ENCODE measurements at places on chromosomes 1 and 21.

GRCh38 chr1:198906739-198907422, 268.0 kb downstream of the PTPRC start:
- DNase-seq, result no peak

GRCh38 chr1:17777818-17778217, 22.7 kb downstream of the ACTL8 start:
- DNase-seq, result no peak

DNA sequence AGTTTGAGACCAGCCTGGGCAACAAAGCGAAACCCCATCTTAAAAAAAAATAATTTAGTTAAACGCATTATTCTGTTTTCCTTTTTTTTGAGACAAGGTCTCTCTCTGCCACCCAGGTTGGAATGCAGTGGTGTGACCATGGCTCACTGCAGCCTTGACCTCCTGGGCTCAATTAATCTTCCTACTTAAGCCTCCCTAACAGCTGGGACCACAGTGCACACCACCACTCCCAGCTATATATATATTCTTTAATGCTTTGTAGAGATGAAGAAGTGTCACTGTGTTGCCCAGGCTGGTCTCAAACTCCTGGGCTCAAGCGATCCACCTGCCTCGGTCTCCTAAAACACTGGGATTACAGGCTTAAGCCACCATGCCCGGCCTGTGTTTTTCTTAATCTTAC, 7.7 kb upstream of the KLF17 start:
- no peak for DNase-seq

DNA sequence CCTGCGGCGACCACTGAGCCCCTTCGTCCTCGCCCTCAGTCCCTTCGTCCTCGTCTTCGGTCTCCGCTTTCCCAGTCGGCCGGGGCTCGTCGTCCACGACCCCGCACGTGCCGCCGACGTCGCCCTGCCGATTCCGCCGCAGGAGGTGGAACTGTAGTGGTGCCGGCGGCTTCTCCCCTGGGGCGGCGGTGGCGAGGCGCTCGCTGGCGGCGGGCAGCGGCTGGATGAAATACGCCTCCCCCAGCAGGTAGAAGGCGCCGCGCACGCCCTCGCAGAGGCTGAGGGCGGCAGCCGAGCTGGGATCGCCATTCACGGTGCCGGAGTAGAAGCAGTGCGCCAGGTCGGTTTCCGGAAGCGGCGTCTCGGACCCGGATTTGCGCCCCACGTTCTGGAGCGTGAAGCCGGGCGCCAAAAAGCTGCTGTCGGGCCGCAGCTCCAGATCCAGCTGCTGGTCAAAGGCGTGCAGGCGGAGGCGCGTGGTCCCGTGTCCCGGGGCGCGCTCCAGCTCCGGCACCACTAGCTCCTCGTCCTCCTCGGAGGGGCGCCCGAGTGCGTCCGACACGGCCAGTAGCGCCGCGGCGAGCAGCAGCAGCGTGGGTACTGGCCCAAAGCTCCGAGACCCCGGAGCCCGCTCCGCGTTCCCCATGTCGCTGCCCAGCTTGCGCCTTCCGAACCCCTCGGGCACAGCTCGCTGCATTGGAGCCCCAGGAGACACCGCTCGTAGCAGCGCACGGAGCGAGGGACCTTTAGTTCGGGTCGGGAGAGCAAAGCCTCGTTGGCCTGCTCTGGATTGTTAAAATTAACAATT, 747 bp downstream of the ADAMTS1 start:
- DNase-seq, result peak; percentile 65

DNA sequence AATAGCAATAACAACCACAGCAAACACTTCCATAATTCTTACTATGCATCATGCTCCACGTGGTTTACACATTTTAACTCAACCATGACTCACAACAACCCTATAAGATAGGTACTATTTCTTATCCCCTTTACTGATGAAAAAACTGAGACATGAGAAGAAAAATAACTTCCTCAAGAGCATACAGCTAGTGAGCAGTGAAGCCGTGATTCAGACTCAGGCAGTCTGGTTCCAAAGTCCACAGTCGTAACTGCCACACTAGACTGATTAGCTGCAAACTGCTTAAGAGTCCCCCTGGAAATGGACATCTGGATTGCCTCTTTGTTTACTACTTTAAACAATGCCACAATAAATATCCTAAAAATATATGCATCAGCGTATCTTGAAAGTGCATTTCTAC, 55.7 kb downstream of the PLD5 start:
- DNase-seq, result no peak
